ENCODE measurements at places on chromosomes 11 and 22. TPM values are rescaled to one million over a fixed set of nuclear protein-coding genes. Genes with fewer than 3 reads are reported as not detected.

TLCD5 gene
- 6.7 TPM for total RNA-seq

TCF20 gene
- 26.1 TPM for total RNA-seq

ADAMTS8 gene
- 1.8 TPM for total RNA-seq

CBLIF gene
- total RNA-seq, result not detected

CNTF gene
- total RNA-seq, result 1.1 TPM

PDGFD gene
- 39.4 TPM for total RNA-seq

TAGLN gene
- 84.3 TPM for total RNA-seq

KCNK4 gene
- total RNA-seq, result not detected

GLB1L2 gene
- total RNA-seq, result 2.7 TPM

CRYBA4 gene
- total RNA-seq, result not detected

SLC15A3 gene
- total RNA-seq, result 8.8 TPM

RAB3IL1 gene
- total RNA-seq, result 11.1 TPM

NAGA gene
- total RNA-seq, result 21.6 TPM

MIOX gene
- total RNA-seq, result not detected

CST6 gene
- 279 TPM for total RNA-seq

MRGPRX3 gene
- total RNA-seq, result not detected

DEUP1 gene
- 0.59 TPM for total RNA-seq

C11orf87 gene
- total RNA-seq, result 0.69 TPM

SLC25A1 gene
- total RNA-seq, result 36.7 TPM

NPAS4 gene
- total RNA-seq, result 2.7 TPM

FGF3 gene
- 0.30 TPM for total RNA-seq

SLC5A12 gene
- 0.10 TPM for total RNA-seq

PLEKHA7 gene
- total RNA-seq, result 19.9 TPM

APOA4 gene
- total RNA-seq, result not detected

ST14 gene
- total RNA-seq, result 18.3 TPM

CLDN5 gene
- total RNA-seq, result 47.5 TPM

ELMOD1 gene
- 3.9 TPM for total RNA-seq

TTC36 gene
- total RNA-seq, result 0.79 TPM

ZNF214 gene
- 4.5 TPM for total RNA-seq

UBQLN3 gene
- total RNA-seq, result 0.49 TPM

DLG2 gene
- 13.7 TPM for total RNA-seq

PHETA2 gene
- 14.8 TPM for total RNA-seq

BTBD18 gene
- not detected for total RNA-seq

DGCR6 gene
- 3.2 TPM for total RNA-seq

FXYD2 gene
- total RNA-seq, result 1.5 TPM

CALCB gene
- total RNA-seq, result 0.20 TPM

ACR gene
- 0.39 TPM for total RNA-seq

TRPM5 gene
- under 0.01 TPM for total RNA-seq

OR6T1 gene
- total RNA-seq, result not detected

TRIM49 gene
- not detected for total RNA-seq

ARRB1 gene
- 22.5 TPM for total RNA-seq

PATE4 gene
- not detected for total RNA-seq

SLC22A12 gene
- not detected for total RNA-seq

FGF4 gene
- total RNA-seq, result not detected

TOMM22 gene
- 33.5 TPM for total RNA-seq

VSIG10L2 gene
- 0.39 TPM for total RNA-seq

LMNTD2 gene
- total RNA-seq, result 0.69 TPM

MS4A8 gene
- total RNA-seq, result not detected

MEI1 gene
- total RNA-seq, result 0.59 TPM

OR51B2 gene
- total RNA-seq, result 0.59 TPM

ENTHD1 gene
- total RNA-seq, result not detected

UBQLNL gene
- total RNA-seq, result 0.49 TPM
